ENCODE measurements at places on chromosomes 12 and 14. TPM values are rescaled to one million over a fixed set of nuclear protein-coding genes. Genes with fewer than 3 reads are reported as not detected.

The LTB4R gene
- total RNA-seq: 1.9 TPM

The TSPAN19 gene
- total RNA-seq: 4.3 TPM

The CRIP2 gene
- 3.5 TPM for total RNA-seq

The UBE2N gene
- total RNA-seq: 82.6 TPM

The CLEC9A gene
- total RNA-seq: not detected

The ASPG gene
- 0.87 TPM for total RNA-seq

The SDR9C7 gene
- 0.28 TPM for total RNA-seq

DNA sequence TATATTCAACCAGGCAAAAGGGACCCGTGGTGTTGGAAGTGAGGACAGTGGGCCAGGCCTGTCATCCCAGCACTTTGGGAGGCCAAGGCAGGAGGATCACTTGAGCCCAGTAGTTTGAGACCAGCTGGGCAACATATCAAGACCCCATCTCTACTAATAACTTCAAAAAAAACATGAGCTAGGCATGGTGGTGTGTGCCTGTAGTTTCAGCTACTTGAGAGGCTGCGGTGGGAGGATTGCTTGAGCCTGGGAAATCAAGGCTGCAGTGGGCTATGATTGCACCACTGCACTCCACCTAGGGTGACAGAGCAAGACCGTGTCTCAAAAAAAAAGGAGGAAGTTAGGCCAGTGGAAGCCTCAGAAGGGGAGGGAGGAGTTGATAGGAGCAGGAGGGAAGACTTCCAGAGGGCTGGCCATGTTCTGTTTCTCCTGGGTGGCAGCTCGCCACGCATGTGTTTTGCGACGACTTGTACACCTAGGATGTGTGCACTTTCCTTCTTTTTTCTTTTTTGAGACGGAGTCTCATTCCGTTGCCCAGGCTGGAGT lies 10.1 kb downstream of the SLC25A29 start:
- no peak for DNase-seq

- peak; percentile 54 for DNase-seq
These were observed 96.7 kb downstream of the CCER1 start for GRCh38 chr12:90858252-90858651.

DNA sequence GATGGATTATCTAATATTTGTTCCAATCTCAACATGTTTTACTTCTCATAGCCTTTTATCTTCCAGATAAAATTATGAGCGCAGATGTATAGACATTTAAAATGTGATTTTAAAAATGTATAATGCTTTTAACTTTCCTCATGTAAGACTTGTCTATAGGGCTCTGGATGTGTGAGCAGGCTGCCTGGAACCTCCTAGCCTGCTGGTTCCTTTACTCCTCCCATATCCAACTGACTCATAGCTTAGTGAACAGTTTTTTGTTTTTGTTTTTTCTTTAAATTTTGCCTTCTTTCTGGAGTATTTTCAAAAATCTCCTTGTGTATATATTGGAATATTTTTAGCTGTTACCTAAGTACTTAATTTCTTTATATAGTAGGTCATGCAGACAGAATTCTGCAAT lies 115.4 kb downstream of the PDE3A start:
- DNase-seq: no peak

DNA sequence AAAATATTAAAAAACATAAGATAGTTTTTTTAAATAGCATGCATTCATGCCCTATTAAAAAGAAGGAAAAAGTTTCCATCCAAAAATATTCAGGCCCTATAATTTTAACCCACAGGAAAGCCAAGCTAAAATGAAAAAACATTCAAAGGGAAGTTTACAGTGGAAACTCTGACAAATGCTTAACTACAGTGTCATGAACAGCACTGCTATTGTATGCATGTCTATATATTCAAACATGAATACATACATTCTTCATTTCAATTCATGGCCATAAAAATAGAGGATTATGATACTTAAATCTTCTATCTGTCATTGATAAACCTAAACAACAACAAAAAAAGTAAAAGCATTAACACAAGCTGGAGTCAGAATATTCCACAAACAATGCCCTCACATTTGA lies 67.4 kb downstream of the PPP2R5E start:
- no peak for DNase-seq

DNA sequence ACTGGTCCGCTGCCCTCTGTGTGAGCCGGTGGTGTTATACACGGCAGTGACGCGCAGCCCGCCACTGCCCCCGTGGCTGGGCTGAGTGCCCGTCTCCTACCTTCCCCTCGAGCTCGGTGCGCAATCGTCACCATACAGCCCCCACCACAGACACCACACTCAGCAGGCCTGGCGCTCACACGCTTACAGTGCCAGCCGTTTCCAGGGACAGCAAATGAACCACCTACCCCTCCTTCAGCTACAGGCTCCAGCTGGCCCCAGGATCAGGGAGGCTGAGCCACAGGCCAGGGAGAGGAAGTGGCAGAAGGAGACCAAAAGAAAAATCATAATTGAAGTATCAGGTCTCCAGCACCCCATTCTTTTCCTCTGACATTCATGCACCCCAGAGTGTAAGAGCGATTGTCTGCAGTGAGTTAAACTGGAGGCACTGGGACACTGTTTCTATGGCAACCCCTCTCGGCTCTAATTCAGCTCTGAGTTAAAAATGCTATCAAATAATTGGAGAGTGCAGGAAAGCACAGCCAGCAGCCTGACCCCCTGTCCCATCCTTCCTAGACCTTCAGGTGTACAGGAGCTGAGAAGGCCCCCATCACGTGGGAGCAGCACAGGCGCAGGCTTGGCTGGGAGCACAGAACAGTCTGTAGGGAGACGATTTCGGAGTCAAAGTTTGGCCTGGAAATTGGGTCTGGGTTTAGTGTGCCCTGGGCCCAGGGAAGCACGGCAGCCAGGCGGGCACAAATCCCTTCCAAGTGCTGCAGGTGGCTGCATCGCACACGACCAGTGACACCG lies 18.0 kb downstream of the LRTM2 start:
- no peak for DNase-seq

DNA sequence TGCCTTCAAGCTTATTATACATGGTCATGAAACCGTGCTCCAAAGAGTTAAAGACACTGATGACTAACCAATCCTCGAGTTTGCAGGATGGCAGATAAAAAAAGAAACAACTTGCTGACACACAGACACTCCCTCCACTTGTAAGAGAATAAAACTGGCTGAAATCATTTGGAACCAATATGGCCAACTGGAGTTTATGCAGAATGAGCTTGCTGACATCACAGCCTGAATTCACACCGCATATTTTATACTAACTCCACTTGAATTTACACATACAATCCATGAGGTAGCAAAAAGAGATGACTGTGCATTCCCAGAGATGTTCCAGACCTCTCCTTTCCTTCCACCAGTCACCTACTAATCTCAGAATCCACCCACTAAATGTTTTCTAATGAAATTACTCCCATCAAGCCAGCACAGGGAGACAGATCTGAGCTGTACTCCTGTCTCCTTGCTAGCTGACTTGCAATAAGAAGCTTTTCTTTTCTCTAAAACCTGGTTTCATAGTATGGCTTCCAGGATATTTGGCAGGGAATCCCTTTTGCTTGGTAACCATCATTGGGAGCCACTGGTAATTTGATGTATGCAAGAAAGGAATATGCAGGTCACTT lies 15.8 kb upstream of the PTPRR start:
- no peak for DNase-seq

DNA sequence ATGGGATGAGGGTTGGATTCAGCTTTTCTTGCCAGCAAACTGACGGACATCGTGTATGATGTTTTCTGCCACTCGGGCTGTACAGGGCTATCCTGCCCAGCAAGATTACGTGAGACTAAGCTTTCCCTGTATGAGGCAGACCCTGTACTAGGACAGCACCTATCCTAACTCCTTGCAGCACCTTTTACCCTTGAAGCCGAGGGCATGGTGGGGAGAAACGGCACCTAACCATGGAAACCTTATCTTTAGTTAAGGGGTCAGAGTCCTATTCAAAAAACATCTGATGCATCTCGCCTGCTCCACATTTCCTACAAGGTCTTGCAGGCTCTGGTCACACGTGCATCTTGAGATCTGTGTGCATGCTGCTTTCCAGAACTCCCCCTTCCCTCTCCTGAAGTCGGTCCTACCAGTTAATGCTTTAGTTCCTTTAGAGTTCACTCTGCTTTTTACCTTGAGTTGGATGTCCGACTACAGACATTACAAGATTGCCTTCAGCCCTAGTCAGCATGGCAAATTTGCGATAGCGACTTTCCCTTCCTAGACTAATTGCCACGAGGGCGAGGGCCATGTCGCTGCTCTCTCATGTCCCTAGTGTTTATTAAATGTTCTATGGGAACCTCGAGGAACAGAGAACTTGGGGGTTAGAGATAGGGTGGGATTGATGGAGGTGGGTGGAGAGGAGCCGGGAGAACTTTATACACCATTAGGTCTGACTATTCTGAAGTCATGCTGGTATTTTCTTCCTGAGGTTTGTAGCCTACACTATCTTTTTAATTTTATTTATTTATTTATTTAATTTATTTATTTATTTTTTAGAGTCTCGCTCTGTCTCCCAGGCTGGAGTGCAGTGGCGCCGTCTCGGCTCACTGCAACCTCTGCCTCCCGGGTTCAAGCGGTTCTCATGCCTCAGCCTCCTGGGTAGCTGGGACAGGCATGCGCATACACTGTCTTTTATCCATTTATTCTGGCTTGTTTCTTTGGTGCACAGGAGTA lies 6.6 kb downstream of the RAN start:
- no peak for DNase-seq

DNA sequence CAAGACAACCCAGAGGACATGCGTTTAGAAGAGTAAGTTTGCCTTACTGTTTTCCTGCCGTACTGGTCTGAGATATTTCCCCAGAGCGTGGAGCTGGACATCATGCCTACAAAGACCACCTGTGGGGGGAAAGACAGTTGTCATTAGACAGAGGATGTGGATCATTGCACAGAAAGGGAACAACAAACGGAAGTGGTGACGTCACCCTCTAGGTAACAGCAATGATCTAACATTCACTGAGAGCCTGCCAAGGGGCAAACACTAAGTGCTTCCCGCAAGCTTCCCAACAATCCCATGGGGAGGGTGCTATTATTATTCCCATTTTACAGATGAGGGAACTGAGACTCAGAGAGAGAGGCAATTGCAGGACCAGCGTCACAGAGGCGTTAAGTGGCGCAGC lies 48.5 kb downstream of the SVOP start:
- no peak for DNase-seq

DNA sequence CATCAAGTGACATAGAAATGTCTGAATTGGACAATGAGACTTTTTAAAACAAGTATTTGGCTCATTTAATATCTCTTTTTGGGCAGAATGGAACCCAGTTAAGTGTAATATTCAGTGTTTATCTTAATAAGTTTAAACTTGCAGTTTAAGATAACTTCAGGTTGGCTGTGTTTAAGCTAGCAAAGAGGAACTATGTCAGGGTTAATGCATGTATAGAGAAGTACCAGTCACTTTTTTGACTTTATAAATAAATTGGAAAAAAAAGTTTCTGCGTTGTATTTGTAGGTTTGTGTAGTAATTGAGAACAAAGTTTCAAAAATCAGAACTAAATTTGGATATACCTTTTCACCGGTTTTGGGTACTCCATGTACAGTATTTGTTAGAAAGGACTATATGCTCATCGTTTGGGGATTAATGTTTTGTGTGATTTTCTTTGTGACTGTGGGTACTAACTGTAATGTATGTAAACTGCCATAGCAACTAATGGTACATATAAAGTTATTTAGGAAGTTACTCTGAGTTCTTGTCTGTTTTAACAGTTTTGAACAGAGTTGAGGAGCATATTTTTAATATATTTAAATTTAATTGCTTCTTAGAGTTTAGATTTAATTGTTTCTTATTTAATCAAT lies 4.5 kb downstream of the HMGA2 start:
- DNase-seq: no peak

- DNase-seq: no peak
These were observed 12.2 kb downstream of the SDR9C7 start for GRCh38 chr12:56922031-56922430.

GRCh38 chr12:69588527-69588926 lies 3.3 kb downstream of the CCT2 start:
- DNase-seq: no peak

Data from neural progenitor cell (in vitro differentiated cells).